CD4-positive, alpha-beta T cell treated with Interleukin-1 beta for 1 hour (primary cell): ENCODE measurements at places on chromosomes 5 and 9.

- DNase-seq, result no peak
These were observed 318.8 kb downstream of the DNAH5 start for GRCh38 chr5:13625616-13626198.

DNA sequence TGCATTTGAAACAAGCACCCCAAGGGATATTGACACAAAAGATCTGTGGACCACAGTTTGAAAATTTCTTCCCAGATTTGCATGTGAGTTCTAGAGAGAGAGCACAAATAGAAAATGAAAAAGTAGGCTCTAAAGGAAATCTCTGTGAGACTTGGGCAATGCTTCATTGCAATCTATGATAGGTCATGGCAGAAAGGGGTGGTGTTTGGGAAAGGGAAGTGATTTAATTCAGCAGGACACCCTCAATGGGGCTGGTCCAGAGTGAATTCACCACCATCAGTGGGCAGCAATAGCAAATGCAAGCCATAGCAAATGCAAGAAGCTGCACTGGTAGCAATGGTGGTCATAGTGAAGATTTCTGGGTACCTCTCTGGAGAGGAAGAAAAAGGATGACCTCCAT is 58.1 kb downstream of the ANKRD55 start:
- DNase-seq, result no peak

DNA sequence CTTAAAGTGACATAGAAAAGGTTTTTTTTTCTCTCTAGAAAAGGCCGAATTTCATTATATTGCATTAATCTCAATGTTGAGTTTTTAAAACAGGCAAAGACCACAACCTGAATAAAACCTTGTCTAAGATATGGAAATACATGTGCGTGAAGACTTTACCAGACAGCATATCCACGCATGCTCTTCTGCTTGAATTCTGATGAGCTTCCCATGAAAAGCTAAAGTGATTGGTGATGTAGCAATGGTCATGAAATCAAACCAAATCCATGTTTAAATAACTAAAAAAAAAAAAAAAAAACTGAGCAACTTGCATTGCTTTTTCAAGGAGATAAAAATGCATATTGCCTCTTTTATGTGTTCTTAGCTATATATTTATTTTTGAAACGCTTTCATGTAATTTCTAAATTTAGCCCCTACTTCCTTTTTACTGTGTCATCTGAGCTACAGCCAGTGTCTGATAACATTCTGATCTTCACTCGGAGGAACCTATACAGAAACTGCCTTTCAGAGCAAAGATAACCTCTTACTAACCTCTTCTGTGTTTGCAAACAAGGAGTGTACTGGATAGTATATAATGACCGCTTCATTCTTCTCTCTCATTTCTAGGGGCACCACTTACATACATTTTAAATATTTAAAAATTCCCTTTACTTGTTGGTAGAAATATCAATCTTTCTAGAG is 179.1 kb upstream of the GNA14 start:
- DNase-seq, result no peak

DNA sequence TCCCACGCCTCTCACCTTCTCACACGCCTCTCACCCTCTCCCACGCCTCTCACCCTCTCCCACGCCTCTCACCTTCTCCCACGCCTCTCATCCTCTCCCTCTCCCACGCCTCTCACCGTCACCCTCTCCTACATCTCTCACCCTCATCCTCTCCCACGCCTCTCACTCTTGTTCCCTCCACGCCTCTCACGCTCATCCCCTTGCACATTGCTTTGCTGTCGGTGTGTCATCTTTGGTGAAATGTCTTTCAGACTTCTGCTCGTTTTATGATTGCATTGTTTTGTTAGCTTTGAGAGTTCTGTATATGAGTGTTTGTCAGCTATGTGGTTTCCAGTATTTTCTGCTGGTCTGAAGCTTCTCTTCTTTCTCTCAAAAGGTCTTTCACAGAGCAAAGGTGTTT is 102.7 kb downstream of the EHMT1 start:
- no peak for DNase-seq

GRCh38 chr9:16112116-16112515 is 559.3 kb downstream of the CCDC171 start:
- no peak for DNase-seq

DNA sequence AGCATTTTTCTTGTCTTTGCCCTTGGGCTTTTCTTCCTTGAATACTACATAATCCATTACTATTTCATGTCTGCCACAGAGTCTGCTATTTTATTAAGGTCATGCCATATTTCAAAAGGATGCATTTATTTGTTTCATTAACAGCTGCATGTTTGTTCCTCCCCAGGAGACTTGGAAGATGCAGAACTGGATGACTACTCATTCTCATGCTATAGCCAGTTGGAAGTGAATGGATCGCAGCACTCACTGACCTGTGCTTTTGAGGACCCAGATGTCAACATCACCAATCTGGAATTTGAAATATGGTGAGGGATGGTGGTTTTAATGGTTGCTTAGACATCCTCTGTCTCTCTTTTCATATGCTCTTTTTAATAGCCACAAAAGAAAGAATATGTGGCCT is 4.0 kb downstream of the IL7R start:
- no peak for DNase-seq

DNA sequence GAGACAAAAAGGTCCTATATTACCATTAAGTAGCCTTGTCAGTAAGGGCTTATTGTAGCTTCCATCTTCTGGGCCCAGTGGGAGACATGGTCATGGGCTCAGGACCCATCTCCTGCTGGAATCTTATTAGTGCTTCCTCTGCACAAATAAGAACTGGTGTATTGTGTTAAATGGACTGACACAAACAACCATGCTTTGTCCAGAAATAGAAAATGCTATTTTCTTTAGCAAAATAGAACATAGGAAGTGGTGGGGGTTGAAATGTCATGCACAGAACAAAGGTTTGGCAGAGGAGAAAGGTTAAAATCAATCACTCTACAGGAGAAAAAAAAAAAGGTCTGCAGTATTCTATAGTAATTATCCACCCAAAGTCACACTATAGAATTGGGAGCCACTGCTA is 252.2 kb downstream of the ELAVL2 start:
- DNase-seq, result no peak

- no peak for DNase-seq
These were observed 84.0 kb downstream of the RGS3 start for GRCh38 chr9:113547501-113547900.

DNA sequence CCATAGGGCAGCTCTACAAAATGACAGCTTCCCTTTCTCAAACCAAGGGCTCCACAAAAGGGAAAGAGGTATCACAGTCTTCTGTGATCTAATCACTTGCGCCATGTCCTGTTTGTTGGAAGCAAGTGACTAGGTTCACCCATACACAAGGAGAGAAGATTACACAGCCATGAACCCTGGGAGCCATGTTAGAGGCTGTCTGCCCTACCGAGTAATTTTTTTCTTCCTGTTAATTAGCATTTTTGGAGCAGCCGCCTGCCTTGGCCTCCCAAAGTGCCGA is 33.2 kb upstream of the GOLPH3 start:
- peak; percentile 15 for DNase-seq

DNA sequence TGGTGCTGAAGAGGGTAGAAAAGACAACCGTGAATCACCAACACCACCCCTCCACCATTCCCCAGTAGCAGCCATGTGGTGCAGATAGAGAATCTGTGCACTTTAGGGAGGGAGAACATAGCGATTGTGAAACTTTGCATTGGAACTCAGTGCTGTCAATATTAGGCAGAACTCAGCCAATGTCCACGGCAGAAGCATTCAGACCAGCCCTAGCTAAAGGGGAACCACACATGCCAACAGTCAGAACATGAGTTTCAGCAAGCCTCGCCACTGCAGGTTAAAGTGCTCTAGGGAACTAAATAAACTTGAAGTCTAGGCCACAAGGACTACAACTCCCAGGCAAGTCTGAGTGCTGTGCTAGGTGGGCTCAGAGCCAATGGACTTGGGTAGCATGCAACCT is 38.5 kb upstream of the DEPDC1B start:
- no peak for DNase-seq

- no peak for DNase-seq
These were observed 55.4 kb downstream of the ARHGAP26 start for GRCh38 chr5:142825378-142826089.

DNA sequence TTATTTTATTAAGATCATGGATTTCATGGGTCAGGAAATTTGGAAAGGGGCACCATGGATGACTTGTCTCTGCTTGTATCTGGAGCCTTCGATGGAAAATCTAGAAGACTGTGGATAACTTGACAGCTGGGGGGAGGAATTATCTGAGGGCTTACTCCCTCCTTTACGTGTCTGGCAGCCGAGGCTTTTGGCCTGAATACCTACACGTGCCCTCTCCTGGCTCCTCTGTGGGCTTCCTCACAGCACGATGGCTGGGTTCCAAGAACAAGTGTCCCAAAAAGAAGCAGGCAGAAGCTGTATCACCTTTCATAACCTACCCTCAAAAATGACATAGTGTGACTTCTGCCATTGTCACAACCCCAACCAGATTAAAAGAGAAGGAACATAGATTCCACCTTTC is 228.9 kb downstream of the GRIA1 start:
- DNase-seq, result no peak

- DNase-seq, result no peak
These were observed 681 bp downstream of the CPLANE1 start for GRCh38 chr5:37248421-37248969.

DNA sequence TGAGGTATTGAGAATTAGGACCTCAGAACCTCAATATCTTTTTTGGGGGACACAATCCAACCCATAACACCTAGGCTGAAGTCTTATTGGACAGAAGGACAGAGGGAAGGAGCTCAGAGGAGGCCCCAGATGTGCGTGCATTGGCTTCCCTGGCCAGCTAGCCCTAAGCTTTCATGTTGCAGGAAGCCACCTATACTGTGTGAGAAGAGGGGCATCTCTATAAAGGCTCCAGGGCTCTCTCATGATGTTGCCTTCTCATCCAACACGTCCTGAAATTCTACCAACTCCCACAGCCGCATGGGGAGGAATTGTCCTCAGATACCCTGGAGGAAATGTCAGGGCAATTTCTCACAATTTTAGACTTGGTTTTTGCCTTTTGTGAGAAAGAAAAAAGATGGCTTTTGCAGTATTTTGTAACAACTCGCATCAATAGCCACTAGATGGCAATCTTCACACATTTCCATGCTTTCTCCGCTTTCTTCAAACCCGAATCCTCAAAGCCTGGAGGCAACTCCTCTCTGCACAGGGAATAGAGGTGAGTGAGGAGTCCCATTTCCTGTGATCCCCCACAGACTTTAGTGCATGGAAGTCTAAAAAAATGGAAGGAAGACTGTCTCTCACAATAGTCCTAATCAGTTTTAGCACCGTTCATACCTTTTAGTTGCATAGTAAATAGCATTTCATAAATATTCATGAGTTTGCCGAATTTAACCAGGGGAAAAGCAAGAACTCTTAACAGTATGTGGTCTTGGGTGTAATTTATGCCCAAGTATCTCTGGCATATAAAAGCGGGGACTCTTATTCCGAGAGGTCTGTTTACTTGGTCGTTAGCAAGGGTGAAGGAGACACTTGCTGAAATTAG is 7.4 kb upstream of the PPP3R2 start:
- DNase-seq, result no peak

DNA sequence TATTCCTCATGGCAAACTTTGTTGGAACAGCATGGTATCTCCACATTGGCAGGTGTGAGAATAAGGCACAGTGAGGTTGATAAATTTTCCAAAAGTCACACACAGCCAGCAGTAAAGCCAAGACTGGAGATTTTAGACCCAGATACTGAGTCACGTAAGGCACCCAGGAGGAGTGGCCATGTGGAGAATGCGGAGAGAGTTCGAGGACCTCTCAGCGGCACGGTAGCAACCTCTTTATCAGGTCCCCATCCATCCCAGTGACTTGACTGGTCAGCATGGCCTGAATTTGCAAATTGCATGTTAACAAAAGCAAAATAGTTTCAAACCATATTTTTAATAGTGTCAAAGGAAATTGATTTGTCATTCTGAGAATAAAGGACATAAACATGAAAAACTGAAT is 183.4 kb downstream of the DOCK8 start:
- no peak for DNase-seq

DNA sequence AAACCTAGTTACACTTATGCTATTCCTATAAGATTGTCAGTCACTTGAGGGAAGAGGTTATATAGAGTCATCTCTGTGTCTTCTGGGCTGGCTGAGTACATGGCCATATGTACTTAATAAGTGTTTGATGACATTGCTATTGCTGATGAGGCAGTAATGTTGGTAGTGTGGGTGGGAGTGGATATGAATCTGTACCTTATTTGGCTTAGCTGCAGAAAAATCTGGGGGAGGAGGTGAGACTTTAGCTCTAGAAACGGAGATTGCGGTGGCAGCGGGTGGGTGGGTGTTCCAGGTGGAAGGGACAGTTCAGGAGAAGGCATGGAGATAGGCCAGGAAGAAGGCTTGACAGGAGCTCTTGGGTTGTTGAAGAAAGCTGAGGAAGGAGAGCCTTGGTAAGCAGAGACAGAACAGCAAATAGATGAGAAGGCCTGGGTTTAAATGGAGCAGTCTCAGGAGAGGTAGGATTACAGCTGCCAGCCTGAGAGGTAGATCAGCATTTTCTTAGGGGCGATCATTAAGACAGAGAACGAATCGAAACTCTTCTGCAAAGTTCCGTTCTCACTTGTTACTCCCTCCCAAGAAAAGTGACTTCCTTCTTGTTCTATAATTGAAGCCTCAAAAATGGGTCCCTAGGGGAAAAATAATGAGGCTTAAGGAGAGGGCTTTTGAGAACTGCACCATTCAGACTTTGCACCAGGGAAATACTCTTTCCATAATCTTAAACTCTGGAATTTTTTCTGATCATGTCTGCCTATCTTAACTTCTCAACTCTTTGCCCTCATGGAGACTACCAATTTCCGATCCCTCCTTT is 160.5 kb downstream of the UNC13B start:
- no peak for DNase-seq

DNA sequence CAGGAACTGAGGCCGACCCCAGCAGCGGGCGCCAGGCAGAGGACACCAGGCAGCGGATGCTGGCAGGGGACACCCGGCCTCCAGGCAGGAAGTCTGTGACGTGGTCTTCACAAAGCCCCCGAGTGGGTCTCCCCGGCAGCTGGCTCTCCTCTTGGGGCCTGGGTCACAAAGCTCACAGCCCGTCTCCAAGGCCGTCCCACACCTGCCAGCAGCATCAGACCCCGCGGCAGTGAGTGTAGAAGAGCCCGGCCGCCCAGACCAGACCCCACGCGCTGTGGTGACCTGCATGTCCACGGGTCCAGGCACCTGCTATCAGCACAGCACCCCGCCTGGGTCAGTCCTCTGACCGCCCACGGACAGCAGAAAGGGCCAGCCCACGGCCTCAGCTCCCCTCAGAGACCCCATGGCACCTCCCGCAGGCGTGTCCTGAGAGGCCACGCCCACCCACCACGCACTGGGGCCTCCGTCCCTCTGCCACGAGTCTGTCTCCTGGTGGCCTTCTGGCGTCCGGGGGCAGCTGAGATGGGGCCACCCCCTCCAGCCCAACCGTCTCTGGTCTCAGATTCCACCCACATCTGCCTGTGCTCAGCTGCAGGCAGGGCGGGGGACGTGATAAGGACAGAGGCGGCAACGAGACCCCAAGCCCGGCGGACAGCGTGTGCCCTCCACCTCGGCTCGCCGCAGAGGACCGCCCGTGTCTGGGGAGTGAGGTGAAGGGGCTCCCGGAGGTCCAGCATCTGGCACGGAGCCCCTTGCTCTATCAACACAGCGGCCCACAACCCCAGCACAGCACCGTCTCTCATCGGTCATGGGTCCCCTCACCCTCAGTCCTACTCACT is 34.2 kb downstream of the EXD3 start:
- no peak for DNase-seq
